Stimulated activated CD8-positive, alpha-beta memory T cell treated with anti-CD3 and anti-CD28 coated beads, Interleukin-4, amount 100 ng/mL, for 4 hours (primary cell): ENCODE measurements at places on chromosomes 6 and 20.

GRCh38 chr6:117637770-117638169 is 35.5 kb upstream of the GOPC start:
- DNase-seq = no peak

GRCh38 chr6:326896-327537 is 34.7 kb downstream of the DUSP22 start:
- no peak for DNase-seq

DNA sequence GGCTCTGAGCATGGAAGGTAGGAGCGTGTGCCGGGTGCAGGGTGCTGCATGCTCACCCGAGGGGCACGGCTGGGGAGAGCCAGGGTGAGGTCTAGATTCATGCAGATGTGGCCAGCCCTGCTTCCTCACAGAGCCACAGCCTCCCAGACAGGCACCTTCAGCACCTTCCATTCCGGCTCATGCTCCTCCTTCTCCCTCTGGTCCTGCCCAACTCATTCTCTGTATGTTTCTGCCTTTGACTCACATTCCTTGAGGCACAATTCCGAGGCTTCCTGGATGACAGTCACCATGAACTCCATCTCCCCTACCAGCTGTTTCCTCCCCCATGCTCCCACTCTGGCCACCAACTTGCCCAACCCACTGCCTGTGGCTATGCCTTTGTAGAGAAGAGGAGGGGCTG is 35.4 kb downstream of the DACT2 start:
- no peak for DNase-seq

- no peak for DNase-seq
Observed at GRCh38 chr6:11374036-11375010, 141.9 kb upstream of the NEDD9 start.

DNA sequence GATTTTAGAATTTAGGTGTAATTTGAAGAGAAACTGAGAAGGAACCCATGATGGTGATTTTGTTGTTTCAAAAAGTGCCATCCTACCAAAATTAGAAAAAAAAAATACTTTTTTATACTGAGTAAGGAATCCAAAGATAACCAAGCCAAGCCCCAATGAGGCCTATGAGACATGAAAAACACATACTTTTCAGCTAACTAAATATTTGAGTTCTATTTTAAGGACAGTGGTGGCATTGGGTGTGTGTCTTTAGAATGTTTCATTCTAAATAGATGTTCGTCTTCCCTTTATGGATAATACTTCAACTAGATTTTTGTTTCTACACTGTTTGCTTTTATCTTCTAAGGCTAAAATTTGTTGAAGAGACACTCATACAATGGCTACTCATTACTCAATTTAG is 9.6 kb downstream of the CD24 start:
- DNase-seq = no peak

GRCh38 chr6:83558975-83559374 is 46.6 kb downstream of the PRSS35 start:
- DNase-seq = no peak

DNA sequence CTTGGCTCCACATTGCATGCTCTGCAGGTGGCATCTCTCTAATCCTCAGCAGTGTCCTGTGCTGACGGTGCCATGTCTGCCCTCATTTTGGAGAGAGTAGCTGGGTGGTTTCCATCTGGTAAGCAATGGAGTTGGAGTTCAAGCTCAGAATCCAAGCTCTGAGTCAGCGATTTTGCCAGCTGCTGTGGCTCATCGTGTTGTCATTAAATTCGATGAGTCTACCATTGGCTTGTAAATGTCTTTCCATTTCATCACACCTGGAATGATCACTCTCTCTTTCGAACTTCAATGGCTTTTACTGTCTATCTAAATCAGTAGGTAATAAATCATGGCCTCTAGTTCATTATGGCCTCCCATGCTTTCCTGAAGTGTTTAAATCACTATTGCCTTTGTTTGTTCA is 378.5 kb upstream of the TSHZ2 start:
- DNase-seq = no peak

- no peak for DNase-seq
Observed at GRCh38 chr6:90049295-90049694, 155.0 kb downstream of the GJA10 start.

GRCh38 chr6:134640975-134641429 is 308.9 kb downstream of the ALDH8A1 start:
- DNase-seq = peak; percentile 55

DNA sequence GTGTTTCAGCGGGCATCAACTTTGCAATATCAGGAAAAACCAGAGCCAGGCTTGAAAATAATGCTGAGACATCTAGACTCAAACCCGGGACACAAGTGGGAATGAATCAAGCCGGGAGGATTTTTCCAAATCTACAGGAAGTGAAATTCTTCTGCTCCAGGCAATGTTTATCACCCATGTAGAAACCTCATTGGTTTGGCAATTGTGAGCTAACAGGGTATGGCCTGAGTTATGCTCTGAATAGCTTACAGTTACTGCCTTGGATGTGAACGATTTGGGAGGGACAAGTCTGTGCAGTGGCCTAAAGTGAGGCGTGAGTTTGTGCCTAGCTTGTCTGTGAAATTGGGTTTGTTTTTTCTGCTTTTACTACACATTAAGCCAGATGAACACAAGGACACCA is 87.4 kb downstream of the PCSK2 start:
- DNase-seq = no peak

- no peak for DNase-seq
Observed at GRCh38 chr6:163739408-163739725, 324.8 kb downstream of the QKI start.

GRCh38 chr6:53982366-53983050 is 128.7 kb upstream of the MLIP start:
- no peak for DNase-seq

DNA sequence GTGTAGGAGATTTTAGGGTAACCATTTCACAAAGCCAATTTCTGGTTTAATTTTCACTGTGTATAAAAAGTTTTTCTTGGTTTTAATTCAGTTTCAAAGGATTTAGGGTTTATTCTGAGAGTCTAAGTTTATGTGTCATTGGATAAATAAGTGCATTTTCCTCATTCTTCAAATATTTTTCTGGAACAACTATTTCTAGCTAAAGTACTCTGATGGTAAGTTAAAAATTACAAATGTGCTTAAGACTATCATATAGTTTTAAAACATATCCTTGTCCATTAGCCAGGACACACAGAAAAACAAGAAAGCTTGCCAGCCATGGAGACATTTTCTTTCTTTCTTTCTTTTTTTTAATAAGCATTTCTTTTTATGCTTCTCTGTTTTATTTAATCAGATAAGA is 333.0 kb downstream of the RFPL4B start:
- no peak for DNase-seq

GRCh38 chr6:43088654-43089056 is 12.5 kb downstream of the PTK7 start:
- DNase-seq = no peak

DNA sequence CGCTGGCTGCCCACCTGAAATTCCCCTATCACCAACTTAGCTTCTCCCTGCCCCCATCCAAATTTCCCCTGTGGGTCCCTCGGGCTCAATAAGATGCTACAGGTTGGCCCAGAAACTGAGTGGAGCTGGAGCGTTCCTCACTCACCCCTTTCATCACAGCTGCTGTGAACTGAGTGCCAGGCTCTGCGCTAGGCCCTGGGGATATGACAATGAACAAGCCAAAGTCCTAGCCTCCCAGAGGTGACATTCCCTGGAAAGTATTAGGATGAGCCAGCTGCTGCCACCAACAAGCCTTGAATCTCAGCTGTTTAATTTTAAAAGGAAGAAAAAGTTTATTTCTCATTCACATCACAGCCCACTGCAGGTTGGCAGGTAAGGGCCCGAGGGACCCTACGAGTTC is 86.6 kb upstream of the EYA2 start:
- DNase-seq = no peak
